Stimulated activated CD4-positive, alpha-beta T cell treated with anti-CD3 and anti-CD28 coated beads, Interleukin-1b, Interleukin-23, amount 100 ng/mL, for 1 hour (primary cell): ENCODE measurements at places on chromosomes 6 and 20.

DNA sequence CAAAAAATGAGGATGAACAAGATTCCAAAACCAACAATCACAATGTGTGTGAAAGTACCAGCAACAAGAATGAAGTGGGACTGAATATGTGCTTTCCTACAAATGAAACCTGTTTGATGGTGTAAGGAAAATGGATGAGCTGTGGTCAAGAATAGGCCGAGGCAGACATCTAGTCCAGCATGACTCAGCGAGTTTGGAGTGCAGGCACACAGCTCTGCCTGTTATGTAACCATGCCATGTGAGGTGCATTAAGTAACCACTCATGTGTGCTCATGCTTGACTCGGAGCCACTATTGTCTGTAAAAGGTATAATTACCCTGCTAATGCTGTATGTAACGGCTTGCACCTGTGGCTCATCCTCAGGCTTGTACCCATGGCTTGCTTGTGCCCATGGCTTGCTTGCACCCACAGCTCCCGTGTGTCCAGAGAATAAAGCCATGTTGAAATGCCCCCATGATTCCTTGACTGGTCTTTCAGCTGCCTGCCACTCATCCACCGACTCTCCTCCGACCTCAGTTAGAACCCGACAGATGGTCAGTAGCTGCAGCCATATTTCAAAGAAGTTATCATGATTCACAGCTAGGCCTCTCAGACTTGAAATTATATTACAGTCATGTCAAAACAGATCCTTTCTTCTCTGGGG lies 98.7 kb downstream of the BACH2 start:
- no peak for DNase-seq

- DNase-seq: no peak
Measured at GRCh38 chr6:127173156-127173940, 54.9 kb downstream of the RSPO3 start.

GRCh38 chr6:34819571-34820480 lies 27.9 kb downstream of the BLTP3A start:
- DNase-seq: no peak

DNA sequence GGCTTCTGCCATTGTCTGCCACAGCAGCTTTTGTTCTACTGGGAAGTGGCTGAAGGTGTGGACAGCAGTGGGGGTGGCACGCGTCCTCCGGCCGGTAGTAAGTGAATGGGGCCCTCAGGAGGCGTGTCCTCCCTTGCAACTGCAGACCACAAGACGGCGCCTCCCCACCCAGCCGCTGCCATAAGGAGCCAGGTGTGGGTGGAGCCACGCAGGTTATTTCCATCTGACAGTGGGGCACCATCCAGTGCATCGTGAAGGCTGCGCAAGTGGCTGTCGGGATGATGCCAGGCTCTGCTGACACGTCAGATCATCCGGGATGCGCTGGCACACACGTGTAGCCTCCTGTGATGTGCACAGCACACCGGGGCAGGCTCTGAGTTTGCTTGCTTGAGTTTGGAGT lies 379.7 kb downstream of the CDH4 start:
- DNase-seq: no peak

DNA sequence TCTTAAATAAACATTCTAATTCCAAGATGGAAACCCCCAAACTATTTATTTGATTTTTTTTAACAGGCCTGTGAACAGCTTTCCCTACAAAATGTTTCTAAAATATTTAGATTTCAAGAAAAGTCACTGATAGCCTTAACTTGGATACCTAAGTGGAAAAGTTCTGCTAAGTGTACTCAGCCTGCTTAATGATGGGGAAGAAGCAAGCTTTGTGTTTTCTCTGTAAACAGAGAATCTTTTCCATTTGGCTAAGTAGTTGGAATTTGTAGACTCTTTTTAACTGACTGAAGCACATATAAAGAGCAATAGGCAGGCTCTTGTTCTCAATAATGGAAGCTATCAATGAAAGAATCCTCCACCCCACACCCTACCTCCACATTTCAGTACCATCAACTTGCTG lies 108.2 kb downstream of the KIF6 start:
- DNase-seq: no peak

GRCh38 chr20:10385850-10386544 lies 48.0 kb downstream of the MKKS start:
- DNase-seq: no peak

DNA sequence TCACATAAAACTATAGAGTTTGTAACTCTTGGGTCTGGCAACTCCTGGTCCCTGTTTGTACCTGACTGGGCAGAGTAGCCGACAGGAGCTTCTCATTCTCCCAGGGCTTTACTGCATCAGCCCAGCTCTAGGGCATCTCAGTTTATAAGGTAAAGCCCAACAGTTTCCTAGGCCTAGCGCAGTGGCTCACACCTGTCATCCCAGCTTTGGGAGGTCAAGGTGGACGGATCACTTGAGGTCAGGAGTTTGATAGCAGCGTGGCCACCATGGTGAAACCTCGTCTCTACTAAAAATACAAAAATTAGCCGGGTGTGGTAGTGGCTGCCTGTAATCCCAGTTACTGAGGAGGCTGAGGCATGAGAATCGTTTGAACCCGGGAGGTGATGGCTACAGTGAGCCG lies 47.8 kb downstream of the ATP9A start:
- no peak for DNase-seq
